Nasal cavity respiratory epithelium epithelial cell of viscerocranial mucosa (primary cell): ENCODE measurements at places on chromosomes 3 and 15. TPM values are rescaled to one million over a fixed set of nuclear protein-coding genes. Genes with fewer than 3 reads are reported as not detected.

Gene UBE2E1
- total RNA-seq, result 100 and 108 TPM in 2 replicates

Gene CTDSPL
- total RNA-seq, result 37.3 and 76.8 TPM in 2 replicates

Gene TSEN2
- total RNA-seq, result 19.1 and 28.0 TPM in 2 replicates

Gene MINDY4B
- total RNA-seq, result not detected in 2 replicates

Gene STARD9
- total RNA-seq, result 0.34 and 1.9 TPM in 2 replicates

Gene GADL1
- total RNA-seq, result not detected in 2 replicates

Gene ECE2
- total RNA-seq, result not detected in 2 replicates

Gene SPINK8
- not detected in 2 replicates for total RNA-seq

Gene TMC3
- not detected in 2 replicates for total RNA-seq

Gene IQGAP1
- total RNA-seq, result 315 and 505 TPM in 2 replicates

Gene GOLGA6L9
- 8.8 and 9.2 TPM in 2 replicates for total RNA-seq

Gene AGBL1
- total RNA-seq, result not detected in 2 replicates

Gene CRYGS
- 0.34 and 1.2 TPM in 2 replicates for total RNA-seq

Gene TICRR
- under 0.01 and 0.14 TPM in 2 replicates for total RNA-seq

Gene HAUS2
- total RNA-seq, result 22.9 and 28.0 TPM in 2 replicates

Gene ANKRD63
- not detected in 2 replicates for total RNA-seq

Gene CCRL2
- 0.07 TPM in 1 of 2 replicates, not detected in the other for total RNA-seq

Gene ADGRG7
- total RNA-seq, result 34.2 TPM in 1 of 2 replicates, not detected in the other

Gene SLC28A2
- not detected in 2 replicates for total RNA-seq
